EH (cell line): ENCODE measurements at places on chromosomes 7 and 10.

DNA sequence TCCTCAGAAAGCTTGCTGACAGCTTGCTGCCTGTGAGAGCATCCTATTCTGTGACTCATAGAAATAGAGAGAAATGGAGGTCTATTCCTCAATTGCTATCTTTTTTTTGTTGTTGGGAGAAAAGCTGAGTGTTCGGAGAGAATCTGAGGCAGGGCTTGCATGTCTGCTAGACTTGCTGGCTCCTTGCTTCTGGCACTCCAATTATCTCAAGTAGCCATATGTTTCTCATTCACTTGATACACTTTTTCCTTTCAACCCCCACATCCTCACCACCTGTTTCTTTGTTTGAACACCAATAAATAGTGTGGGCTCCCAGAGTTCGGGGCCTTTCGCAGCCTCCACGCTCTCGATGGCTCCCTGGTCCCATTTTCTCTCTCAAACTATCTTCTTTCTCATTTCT lies 172.2 kb downstream of the SH2D4B start:
- DNase-seq = no peak

DNA sequence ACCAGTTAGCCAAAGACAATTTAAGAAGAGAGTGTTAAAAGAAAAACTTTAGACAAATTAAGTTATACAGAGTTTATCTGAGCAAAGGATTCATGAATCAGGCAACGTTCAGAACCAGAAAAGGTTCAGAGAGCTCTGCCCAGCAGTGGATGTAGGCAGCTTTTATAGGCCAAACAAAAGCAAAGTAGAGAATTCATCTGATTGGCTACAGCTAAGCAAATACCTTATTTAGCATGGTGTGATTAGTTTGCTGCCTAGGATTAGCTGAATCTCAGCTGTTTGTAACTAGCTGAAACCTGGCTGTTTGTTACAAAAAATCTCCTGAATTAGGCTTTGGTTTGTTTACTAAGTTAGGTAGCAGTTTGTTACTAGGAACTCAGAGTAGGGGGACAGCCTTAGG lies 66.0 kb downstream of the SLC25A40 start:
- peak; percentile 2 for DNase-seq

GRCh38 chr10:42924484-42924883 lies 141.9 kb downstream of the BMS1 start:
- DNase-seq = no peak

DNA sequence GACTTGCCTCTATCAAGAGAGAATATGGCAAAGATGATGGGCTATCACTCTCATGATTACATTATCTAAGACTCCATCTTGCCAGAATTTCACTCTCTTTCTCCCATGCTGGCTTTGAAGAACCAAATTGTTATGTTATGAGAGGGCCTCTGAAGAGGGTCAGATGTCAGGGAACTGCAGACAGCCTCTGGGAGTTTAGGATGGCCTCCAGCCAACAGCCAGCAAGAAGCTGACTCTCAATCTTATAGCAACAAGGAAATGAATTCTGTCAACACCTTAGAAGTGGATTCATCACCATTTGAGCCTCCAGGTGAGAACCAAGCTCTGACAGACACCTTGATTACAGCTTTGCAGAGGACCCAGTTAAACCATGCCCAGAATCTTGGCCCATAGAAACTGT lies 33.6 kb downstream of the ZNF22 start:
- DNase-seq = peak; percentile 15

GRCh38 chr10:13795653-13796555 lies 209.1 kb downstream of the PRPF18 start:
- DNase-seq = no peak

DNA sequence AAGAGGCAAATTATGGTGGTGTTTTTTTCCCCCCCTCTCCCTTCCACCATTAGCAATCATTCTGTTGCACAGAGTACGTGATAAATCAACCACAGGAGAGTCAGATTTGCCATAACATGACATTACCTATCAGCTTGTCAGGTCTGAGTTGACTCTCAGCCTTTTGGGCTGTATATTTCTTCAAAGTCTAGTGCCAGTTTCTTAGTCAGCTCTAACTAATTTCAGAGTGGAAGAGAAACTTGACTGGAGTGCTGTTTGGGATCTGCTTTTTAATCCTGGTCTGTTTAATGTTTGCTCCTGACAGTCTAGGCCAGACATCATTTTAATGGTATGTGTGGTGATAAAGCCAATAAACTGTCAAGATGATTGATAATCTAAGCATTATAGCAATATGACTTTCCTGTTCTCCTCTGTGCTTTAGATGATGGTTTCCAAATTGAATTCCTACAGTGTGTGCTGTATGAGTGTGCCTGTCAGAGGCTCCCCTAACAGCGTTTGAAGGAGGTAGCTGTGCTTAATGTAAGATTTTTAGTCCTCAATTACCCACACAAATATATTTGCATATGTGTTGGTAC lies 76.9 kb downstream of the LRMDA start:
- peak; percentile 13 for DNase-seq

DNA sequence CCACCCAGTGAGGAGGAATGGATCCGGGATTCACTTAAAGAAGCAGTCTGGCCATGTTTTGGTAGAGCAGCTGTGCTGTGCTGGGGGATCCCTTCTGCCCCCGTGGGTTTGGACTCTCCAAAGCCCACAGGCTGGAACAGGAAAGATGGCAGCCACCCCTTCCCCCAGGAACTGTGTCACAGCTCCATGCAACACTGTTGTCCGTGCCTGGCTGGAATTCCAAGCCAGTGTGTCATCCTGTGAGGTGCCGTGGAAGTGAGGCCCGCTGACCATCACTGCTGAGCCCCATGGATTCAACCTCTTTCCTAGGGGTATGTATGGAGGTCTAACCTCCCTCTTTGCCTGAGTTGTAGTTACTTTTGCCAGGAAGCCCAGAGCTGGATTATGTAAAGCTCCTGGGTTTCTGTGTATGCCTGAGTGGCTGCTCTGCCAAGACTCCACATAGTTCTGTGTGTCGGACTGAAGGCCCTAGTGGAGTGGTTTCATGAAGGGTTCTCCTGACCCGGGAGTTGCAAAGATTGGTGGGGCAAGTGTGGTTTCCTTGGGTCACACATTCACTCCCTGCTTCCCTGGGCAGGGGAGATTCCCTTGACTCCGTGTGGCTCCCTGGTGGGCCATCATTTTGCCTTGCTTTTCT lies 35.1 kb upstream of the PCGF5 start:
- peak; percentile 88 for DNase-seq

GRCh38 chr10:20058135-20058534 lies 241.9 kb downstream of the PLXDC2 start:
- no peak for DNase-seq

- DNase-seq = no peak
Observed at GRCh38 chr10:73902351-73902750, 8.6 kb upstream of the PLAU start.

GRCh38 chr7:38142736-38143135 lies 35.3 kb upstream of the STARD3NL start:
- no peak for DNase-seq

DNA sequence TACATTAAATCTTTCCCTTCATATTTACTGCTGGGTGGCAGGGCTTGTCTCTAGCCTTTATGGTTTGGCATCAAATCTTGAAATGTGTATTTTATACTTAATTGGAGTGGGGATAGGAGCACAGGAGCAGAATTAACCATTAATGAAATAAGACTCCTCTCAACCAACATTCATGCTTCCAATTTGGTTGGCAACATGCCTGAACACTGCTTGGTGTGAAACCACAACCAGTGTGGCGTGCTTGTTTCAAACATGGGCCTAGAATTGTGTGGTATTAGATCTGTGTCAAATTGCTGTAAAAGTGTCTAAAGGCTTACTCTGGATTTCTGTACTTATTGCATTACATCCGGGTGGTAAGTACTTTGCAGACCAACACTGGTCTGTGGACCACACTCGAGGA lies 25.1 kb upstream of the VPS41 start:
- DNase-seq = no peak

DNA sequence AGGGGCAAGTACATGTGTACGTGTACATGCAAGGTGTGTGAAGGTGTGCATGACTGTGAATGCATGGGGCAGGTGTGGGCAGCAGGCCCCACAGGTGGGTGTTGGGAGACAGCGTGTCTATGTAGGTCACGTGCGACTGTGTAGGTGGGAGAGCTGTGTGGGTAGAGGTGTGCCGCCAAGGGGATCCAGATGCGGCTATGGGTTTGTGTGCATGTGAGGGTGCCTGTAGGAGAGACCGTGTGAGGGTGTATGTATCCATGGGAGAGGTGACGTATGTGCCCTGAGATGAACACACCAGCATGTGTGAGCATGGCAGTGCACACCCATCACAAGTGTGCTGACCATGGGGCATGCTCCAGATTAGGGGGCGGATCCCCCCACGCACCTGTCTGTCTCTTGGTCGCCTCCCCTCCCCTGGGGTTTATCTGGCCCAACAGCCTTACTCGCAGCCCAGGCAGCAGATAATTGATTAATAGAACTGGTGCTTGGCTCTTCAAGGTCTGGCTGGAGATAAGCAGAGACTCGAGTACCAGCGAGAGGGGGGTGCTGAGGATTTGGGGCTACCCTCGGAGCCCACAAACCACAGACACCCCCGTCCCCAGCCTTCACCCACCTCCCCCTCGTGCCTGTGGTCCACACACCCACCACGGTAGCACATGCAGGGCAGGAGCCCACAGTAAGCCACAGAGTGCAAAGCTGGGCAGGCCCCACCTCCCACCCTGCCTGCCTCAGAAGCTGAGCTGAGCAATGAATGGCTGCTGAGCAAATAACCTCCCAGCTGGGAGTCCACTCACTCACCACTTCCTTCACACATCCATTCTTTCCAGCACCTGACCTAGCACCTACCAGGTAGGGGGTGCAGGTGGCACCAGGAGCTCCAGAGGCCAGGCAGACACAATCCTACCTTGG lies 41.4 kb upstream of the ZMIZ1 start:
- DNase-seq = no peak

GRCh38 chr7:2289111-2289586 lies 25.1 kb downstream of the SNX8 start:
- DNase-seq = no peak

GRCh38 chr10:32618482-32618881 lies 172.5 kb downstream of the CCDC7 start:
- no peak for DNase-seq

DNA sequence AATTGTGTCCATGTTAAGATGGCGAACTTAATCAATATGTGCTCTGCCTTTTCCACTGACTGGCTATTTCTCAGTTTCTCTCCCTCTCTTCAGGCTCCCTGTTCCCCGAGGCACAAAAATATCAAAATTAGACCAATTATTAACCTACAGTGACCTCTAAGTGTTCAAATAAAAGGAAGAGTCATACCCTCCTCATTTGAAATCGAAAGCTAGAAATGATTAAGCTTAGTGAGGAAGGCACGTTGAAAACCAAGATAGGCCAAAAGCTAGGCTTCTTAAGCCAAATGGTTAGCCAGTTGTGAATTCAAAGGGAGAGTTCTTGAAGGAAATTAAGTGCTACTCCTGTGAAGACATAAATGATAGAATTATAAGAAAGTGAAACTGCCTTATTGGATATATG lies 81.1 kb upstream of the MBL2 start:
- no peak for DNase-seq

DNA sequence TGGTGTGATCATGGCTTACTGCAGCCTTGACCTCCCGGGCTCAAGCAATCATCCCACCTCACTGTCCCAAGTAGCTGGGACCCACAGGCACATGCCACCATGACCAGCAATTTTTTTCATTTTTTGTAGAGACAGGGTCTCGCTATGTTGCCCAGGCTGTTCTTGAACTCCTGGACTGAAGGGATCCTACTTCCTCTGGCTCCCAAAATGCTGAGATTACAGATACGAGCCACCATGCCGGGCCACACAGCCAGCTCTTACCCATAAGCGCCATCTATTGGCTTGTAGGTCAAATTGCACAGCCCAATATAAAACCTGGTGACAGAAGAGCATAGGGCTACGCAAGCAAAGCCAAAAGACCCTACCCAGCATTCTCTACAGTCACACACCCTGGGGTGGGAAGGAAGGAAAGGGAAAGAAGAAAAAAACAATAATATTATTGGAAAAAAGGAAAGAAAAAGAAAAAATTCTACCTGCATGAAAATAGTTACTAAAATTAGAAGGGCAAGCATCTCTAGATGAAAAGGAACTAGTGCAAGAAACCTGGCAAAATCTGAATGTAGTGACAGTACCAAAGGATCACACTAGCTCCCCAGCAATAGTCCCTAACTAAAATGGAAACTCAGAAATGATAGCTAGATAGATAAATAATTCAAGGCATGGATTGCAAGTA lies 29.4 kb upstream of the AMPH start:
- peak; percentile 63 for DNase-seq

GRCh38 chr7:79452032-79452494 lies 1.4 kb downstream of the MAGI2 start:
- peak; percentile 84 for DNase-seq

DNA sequence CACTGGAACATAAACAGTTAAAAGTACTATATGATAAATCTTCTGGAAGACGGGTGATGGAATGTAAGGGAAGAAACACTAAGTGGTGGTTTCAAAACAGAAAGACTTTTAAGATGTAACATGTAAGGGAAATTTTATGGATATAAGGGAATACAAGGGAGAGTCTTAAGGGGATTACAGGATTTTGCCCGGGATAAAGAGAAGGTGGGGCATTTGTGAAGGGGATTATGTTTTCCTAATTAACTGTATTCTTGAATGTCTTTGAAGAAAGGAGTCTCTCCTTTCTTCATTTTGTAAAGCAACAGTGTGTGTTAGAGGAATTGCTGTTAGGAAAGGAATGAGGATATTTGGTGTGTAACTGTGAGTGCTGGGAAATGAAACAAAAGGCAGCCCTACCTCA lies 745.2 kb downstream of the AUTS2 start:
- DNase-seq = no peak

GRCh38 chr7:114819616-114820362 lies 102.1 kb upstream of the MDFIC start:
- peak; percentile 97 for DNase-seq

- DNase-seq = no peak
Observed at GRCh38 chr10:71627956-71628355, 91.6 kb downstream of the C10orf105 start.

DNA sequence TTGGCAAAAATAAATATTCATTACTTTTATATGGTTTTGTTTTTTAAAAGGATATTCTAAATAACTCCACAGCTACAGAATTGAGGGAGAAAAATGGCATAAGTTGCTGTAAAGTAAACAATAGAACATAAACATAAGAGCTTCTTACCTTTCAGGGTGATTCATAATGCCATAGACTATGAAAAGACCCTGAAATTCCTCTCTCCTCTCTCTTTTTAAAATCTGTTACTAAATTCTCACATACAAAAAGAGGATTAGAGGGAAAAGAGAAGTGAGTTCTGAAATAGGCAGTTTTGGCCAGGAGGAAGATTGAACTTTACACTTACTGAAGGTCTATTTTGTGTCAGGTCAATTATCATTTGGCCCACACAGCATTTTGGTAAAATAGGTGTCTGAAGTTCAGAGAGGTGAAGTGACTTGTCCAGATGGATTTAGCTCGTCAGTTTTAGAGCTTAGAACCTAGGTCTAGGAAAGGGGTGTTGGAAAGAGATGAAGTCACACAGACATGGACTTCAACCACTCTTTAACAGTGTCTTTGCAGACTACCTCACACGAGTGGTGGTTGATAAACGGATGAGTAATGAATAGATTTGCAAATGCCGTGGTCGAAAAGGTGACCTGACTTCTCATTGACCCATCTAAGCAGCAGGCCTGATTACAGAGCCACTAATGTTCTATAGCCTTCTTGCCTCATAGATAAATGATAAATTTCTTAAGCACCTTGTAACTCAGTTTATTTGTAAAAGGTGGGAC lies 190.6 kb upstream of the CCDC6 start:
- no peak for DNase-seq
